A172 (cell line): ENCODE measurements at places on chromosomes 5 and 9. TPM values are rescaled to one million over a fixed set of nuclear protein-coding genes. Genes with fewer than 3 reads are reported as not detected.

Gene PCDHB13
- total RNA-seq, result 1.1 TPM in 2 replicates

Gene SV2C
- not detected in 2 replicates for total RNA-seq

Gene DIPK1B
- 16.0 and 16.7 TPM in 2 replicates for total RNA-seq

Gene ZBED3
- total RNA-seq, result 0.71 and 0.89 TPM in 2 replicates

Gene PAXX
- total RNA-seq, result 104 and 109 TPM in 2 replicates

Gene LCN1
- total RNA-seq, result 0.47 TPM in 1 of 2 replicates, not detected in the other

Gene ARL14EPL
- total RNA-seq, result 0.96 and 1.0 TPM in 2 replicates

Gene RNF183
- not detected in 2 replicates for total RNA-seq

Gene SLC36A3
- total RNA-seq, result not detected in 2 replicates

Gene DMRT3
- total RNA-seq, result 0.24 TPM in 2 replicates

Gene SPINK6
- 0.89 and 2.4 TPM in 2 replicates for total RNA-seq

Gene OGN
- total RNA-seq, result not detected in 2 replicates

Gene FAM151B
- 0.98 and 1.9 TPM in 2 replicates for total RNA-seq

Gene SPOUT1
- 28.0 and 36.4 TPM in 2 replicates for total RNA-seq

Gene INSL6
- total RNA-seq, result not detected in 2 replicates

Gene RNF145
- total RNA-seq, result 117 and 122 TPM in 2 replicates

Gene PCDHB2
- total RNA-seq, result 0.41 and 0.59 TPM in 2 replicates

Gene CDX1
- total RNA-seq, result not detected in 2 replicates
